NCI-H1105 (cell line): ENCODE measurements at places on chromosomes 1 and 21.

DNA sequence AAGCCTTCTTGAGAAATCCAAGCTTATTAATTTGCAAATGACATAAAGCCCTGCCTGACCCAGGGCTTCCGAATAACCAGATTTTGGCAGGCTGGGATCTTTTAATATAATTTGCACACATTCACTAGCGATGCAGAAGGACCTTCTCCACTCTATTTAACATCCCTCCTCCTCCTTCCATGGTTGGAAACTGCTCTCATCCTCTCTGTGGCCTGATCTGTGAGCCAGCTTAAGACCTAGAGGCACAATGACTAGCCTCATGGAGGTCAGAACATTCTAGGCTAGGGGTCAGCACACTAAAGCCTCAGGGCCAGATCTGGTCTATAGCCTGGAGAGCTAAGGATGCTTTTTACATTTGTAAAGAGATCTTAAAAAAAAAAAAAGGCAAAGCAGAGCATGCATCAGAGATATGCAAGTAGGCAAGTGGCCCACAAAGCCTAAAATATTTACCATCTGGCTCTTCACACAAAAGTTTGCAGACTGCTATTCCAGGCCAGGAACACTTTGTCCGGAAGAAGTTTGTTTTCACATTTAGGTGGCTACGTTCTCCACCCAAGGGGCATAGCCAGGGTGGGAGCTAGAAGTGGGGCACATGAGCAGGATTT, 138.2 kb upstream of the HMGB4 start:
- no peak for DNase-seq

GRCh38 chr1:161721738-161722343, 497 bp downstream of the FCRLB start:
- DNase-seq: no peak

DNA sequence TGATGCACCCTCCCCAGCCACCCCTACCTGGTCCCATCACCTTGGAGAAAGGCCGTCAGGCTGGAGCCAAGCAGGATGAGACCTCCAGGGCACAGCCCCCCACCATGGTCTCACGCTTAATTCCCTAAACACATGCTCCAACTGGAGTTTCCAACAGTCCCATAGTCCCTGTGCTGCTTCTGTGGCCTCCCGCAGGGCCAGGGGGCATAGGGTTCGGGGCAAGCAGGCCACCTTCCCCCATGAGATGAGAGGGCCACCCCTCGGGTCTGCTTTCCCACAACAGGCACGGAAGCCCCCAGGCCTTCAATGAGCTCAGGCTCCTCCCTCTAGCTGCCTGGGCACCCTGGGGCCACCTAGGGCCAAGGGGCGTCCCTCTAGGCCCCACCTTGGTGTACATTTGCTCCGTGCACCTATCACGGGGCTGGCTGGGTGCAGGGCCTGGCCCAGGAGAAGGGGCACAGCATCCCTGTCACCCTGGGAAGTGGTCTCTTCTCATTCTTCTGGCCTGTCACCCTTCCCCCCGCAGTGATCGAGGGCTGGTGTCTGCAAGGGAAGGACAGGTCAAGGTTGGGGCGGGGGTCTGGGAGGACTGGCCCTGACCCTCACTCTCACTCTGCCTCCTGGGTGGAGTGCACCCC, 42.4 kb downstream of the TRIM11 start:
- DNase-seq: no peak

- DNase-seq: no peak
These were observed 4.3 kb upstream of the CLEC20A start for GRCh38 chr1:178500936-178501554.

- no peak for DNase-seq
These were observed 7.0 kb upstream of the KCNE1 start for GRCh38 chr21:34519016-34519415.

- no peak for DNase-seq
These were observed 34.4 kb downstream of the CAPZB start for GRCh38 chr1:19450811-19451515.

GRCh38 chr1:71836904-71837303, 445.4 kb downstream of the NEGR1 start:
- DNase-seq: no peak

GRCh38 chr1:167752219-167752985, 30.6 kb downstream of the MPZL1 start:
- no peak for DNase-seq

GRCh38 chr1:42931911-42932422, 26.7 kb downstream of the SLC2A1 start:
- DNase-seq: no peak

DNA sequence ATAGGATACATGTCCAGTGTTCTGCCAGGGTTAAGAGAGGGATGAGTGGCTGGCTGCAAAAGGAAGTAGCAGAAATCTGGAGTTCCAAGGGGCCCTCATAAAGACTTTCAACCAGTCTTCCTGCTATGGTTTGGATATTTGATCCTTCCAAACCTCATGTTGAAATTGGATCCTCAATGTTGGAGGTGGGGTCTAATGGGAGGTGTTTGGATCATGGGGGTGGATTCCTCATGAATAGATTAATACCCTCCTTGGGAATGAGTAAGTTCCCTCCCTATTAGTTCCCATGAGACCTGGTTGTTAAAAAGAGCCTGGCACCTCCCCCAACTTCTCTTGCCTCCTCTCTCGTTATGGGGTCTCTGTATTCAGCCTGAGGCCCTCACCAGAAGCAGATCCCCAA, 10.1 kb upstream of the GNG12 start:
- DNase-seq: no peak

DNA sequence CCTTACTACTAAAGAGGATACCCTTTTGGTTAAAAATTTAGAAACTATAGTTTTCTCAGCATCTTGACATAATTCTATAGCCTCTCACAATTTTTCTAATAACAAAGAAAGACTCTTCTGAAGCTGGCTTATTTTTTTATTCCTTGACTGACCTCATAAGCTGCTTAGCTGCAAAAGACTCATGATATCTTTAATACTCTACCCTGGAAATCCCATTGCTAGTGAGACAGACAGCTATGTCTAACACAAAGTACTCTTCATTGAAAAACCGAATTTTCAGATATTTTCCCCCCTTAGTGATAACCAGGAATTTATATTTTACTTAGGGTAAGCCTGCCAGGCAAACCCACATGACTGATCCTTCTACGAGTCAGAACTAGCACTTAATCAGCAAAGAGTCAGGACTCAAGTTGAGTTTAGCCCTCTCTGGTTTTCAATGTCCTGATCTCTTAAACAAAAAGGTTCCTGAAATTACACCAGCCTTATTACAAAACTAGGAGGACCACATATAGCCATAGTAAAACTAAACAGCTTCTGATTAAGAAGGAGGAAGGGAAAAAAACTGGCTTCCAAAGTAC, 56.9 kb downstream of the ENAH start:
- DNase-seq: no peak

GRCh38 chr1:9281071-9281827, 11.4 kb upstream of the SPSB1 start:
- no peak for DNase-seq

GRCh38 chr1:3341236-3341994, 113.0 kb upstream of the ARHGEF16 start:
- DNase-seq: no peak

DNA sequence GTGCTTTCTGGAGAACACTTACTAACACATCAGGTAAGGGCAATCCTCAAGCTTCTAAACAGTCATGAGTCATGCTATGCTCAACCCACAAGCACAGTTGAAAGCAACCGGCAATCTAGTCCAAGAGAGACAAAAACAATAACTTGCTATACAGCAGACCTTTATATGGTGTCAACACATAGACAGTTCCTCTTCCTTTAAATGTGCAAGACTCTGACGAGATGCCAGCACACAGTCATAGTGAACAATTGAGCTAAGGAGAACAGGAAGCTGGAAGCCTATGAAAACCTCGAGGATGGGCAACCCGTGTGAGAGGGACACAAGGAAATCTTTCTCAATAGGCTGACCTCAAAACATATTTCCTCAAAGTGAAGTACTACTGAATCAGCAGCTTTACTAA, 5.3 kb downstream of the ADIPOR1 start:
- no peak for DNase-seq

DNA sequence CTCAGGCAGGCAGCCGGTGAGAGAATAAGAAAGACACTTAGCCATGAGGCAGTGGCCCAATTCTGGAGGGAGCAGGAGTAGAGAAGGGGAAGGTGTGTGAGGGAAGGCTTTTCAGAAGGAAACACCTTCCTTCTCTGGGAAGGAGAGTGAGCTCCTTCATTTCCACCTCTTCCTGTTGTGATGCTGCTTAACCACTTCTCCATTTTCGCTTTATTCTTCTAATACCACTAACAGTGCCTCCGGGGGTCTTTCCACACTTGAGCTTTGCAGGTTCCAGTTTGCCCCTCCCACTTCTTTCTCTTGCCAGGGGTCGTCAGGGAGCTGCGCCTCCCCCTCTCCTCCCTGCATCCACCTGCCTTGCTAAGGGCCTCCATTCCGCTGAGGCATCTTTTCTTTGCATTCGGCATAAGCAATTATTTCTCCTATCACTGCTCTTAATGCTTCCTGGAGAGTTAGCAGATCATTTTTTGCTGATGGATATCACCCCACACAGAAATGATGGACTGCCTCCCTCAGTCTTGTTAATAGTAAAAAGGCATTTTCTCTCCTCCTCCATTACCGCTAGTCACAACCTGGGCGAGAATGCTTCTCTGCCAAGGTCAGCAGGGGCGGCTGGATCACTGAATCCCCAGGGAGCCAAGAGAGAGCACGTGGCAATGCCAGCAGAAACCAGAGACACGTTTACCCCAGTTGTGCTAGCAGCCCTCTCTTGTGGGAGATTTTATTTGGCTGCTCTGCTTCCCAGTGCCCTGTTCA, 74.8 kb downstream of the ELAVL4 start:
- no peak for DNase-seq

DNA sequence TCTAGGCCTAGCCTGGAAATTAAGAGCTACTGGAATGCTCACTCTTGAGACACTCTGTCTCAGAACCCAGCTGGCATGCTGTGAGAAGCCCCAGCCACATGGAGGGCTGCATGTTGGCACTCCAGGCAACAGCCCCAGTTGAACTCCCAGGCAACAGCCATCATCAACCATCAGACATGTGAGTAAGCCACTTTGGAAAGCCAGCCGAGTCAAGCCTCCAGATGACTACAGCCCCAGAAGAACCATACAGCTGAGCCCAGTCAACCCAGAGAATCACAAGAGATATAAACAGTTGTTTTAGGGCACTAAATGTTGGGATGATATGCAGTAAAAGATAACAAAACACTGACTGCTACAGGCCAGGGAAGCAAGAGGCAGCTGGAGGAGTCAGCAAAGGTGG, 17.7 kb upstream of the MAN1C1 start:
- DNase-seq: no peak

DNA sequence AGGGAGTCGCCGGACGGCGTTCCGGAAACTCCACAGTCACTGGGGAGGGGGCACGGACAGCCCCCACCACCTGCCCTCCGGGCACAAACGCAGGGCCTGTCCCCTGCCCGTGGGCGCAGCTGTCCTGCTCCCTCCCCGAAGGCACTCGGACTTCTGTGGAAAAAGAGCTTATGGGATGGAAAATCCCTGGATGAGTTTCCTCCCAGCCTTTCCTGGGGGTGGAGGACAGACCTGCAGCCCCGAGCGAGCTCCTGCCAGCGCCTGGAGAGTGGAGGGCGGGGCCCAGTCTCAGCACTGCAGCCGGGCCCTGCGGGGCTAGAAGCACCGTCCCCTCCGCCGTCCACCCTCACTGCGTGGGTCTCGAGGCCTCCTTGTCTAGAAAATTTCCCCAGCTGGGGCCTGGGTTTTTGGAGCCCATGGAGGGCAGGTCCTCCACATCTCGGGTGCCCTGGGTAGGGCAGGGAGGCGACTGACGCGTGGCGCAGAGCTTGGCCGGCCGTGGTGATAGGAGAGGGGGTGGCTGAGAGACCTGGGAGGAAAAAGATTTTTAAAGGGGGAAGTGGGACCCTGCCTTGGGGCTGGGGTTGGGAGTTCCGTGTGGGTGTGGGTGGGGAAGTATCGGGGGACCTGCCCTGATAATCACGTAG, 6.4 kb upstream of the COL6A1 start:
- no peak for DNase-seq

DNA sequence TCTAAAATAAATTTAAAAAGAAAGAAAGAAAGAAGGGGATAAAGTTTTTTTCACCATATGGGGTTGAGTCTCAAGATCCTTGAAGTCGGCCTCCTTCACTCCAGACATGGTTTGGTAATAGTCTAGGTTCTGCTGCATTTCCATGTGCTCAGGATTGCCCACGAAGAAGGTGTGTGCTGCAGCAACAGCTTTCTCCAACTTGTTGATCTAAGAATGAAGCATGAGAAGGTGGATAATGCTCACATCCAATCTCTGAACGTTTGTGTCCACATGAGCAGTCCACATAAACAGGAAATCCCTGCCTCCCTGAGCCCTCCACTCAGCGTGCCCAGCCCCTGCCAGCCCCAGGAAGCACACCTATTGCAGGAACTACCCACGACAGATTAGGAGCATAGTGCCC, 4.6 kb downstream of the P3H1 start:
- no peak for DNase-seq

- no peak for DNase-seq
These were observed 113.5 kb downstream of the GDAP2 start for GRCh38 chr1:117815926-117816325.

- no peak for DNase-seq
These were observed 142.9 kb upstream of the DUSP10 start for GRCh38 chr1:221884821-221885220.

DNA sequence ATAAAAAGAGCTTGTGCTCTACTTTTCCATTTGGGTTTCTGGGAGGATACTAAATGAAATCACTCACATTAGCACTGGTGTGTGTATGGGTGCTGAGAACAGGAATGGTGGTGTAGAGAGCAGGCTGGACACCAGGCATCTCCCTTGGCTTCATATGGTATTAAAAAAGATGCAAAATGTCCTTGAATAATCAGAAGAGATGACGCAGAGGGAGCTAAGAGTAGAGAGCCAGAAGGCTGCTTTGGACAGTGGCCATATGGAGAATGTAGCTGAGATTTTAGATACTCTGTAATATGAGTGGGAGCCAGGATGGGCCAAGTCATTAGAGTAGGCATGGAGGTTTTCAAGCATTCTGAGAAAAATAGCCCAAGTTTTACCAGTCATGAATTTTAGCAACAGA, 112.3 kb upstream of the ZRANB2 start:
- DNase-seq: no peak

DNA sequence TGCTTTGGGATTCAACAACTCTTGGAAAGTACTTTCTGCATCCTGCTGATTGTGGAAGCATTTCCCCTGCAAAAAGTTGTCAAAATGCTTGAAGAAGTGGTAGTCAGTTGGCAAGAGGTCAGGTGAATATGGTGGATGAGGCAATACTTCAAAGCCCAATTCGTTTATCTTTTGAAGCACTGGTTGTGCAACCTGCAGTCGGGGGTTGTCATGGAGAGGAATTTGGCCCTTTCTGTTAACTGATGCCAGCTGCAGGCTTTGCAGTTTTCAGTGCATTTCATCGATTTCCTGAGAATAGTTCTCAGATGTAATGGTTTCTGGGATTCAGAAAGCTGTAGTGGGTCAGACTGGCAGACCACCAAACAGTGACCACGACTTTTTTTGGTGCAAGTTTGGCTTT, 47.6 kb upstream of the GJA5 start:
- DNase-seq: no peak

- no peak for DNase-seq
These were observed 369.8 kb upstream of the KAZN start for GRCh38 chr1:14228677-14229076.
